ENCODE measurements at places on chromosomes 2 and 18. TPM values are rescaled to one million over a fixed set of nuclear protein-coding genes. Genes with fewer than 3 reads are reported as not detected.

The CACNB4 gene
- total RNA-seq: 0.21 TPM

The SOWAHC gene
- total RNA-seq: 0.25 TPM

The CNGA3 gene
- total RNA-seq: not detected

The DYNAP gene
- total RNA-seq: not detected

The TMEM17 gene
- total RNA-seq: not detected

GRCh38 chr2:26245231-26245732, 543 bp downstream of the HADHB start:
- peak overlapping the region; percentile 100 for H3K27ac ChIP-seq
- peaks cover 5% of the 10 kb centered on the region for H3K36me3 ChIP-seq
- no peaks in the 10 kb centered on the region for H3K27me3 ChIP-seq
- DNase-seq: peak; percentile 50
- H3K4me3 ChIP-seq: peak overlapping the region; percentile 95
- peaks cover 47% of the 10 kb centered on the region for H3K4me1 ChIP-seq

DNA sequence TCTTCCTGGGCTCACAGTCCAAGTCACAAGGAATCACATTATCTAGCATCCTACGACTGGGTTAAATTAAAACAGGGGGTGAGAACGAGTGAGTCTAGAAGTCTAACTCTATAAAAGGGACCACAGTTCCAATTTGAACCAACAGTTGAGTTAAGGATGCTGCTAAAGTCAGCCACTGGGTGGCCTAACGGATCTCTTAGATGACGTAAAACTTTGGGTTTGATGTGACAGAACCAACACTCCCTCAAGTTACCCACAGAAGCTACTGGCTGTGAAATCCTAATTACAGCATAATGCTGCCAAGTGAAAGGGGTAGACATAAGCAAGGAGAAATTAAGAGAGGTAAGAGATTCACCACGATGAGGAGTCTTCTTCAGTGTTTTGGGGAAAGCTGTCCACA, 32.7 kb upstream of the RUFY4 start:
- no peak overlapping the region for H3K4me3 ChIP-seq
- DNase-seq: no peak
- H3K36me3 ChIP-seq: peaks cover 14% of the 10 kb centered on the region
- H3K4me1 ChIP-seq: peaks cover 56% of the 10 kb centered on the region
- H3K27ac ChIP-seq: peak overlapping the region; percentile 78

GRCh38 chr18:76937597-76937996, 115.2 kb downstream of the ZNF236 start:
- H3K36me3 ChIP-seq: peaks cover 20% of the 10 kb centered on the region
- H3K4me3 ChIP-seq: no peak overlapping the region
- peaks cover 3% of the 10 kb centered on the region for H3K4me1 ChIP-seq
- no peaks in the 10 kb centered on the region for H3K27me3 ChIP-seq
- no peak for DNase-seq

DNA sequence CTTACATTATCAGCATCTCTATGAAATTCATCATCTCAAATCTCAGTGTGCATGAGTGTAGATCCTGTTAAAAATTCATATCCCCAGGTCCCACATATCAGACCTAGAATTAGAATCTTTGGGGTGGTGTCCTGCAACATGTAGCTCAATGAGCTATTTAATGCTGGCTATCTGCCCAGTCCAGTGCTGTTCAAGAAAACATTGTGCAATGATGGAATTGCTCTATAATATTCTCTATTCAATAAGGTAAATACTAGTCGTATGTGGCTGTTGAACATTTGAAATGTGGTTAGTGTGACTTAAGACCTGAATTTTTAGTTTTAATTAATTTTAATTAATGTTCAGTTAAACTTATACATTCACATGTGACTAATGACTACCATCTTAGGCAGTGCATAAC, 127.4 kb downstream of the NOL4 start:
- no peaks in the 10 kb centered on the region for H3K27me3 ChIP-seq
- no peak for DNase-seq
- H3K27ac ChIP-seq: no peak overlapping the region

DNA sequence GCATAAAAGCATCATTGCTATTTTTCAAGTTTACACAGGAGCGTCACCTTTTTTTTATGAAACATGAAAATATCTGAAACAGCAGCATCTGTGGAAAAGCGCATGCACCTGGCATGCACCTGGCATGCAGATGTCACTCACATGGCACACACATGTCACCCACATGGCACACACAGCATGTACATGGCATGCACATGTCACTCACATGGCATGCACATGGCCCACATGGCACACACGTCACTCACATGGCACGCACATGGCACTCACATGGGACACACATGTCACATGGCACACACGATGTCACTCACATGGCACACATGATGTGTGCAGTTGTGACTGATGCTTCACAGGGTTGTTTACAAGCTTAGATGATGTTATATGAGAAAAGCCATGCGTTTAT, 188.0 kb downstream of the ZNF407 start:
- H3K27ac ChIP-seq: no peak overlapping the region
- no peaks in the 10 kb centered on the region for H3K4me1 ChIP-seq
- H3K4me3 ChIP-seq: no peak overlapping the region

DNA sequence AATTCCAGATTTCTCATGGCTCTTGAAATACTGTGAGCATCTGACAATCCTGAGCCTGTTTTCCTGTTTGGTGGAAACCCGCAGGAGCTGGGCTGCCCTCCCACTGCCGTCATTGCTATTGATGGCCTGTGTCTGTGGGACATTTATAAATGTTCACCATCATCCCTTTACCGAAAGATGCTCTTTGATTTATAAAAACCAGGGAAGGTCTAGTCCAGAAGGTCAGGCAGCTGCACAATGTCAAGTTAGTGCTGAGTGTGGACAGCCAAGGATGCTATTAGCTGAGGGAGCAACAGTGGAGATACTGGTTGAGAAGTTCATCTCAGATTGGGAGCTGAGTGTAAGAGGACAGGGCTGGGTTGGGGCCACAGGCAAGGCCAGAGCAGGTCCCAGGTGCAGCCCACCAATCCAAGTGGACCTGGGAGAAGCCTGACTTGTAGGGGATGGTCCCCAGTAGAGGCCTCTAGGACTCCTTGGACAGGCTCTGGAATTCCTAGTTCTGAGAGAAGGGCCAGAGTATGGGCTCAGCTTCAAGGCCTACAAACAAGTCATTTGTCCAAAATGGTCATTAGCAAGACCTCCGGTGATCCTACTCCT, 55.1 kb downstream of the COPS8 start:
- DNase-seq: no peak
- H3K4me1 ChIP-seq: no peaks in the 10 kb centered on the region
- no peak overlapping the region for H3K27ac ChIP-seq
- H3K4me3 ChIP-seq: no peak overlapping the region
- no peaks in the 10 kb centered on the region for H3K36me3 ChIP-seq

- no peaks in the 10 kb centered on the region for H3K36me3 ChIP-seq
- H3K27me3 ChIP-seq: peaks cover 2% of the 10 kb centered on the region
- no peaks in the 10 kb centered on the region for H3K4me1 ChIP-seq
- no peak overlapping the region for H3K4me3 ChIP-seq
- DNase-seq: peak; percentile 34
- no peak overlapping the region for H3K27ac ChIP-seq
Measured at GRCh38 chr2:206392118-206392517, 51.2 kb upstream of the ADAM23 start.

GRCh38 chr2:207248702-207249377, 83.1 kb upstream of the KLF7 start:
- no peak for DNase-seq
- H3K27me3 ChIP-seq: no peaks in the 10 kb centered on the region
- H3K4me1 ChIP-seq: peaks cover 13% of the 10 kb centered on the region
- no peak overlapping the region for H3K27ac ChIP-seq

- DNase-seq: no peak
- H3K27ac ChIP-seq: no peak overlapping the region
- H3K4me1 ChIP-seq: no peaks in the 10 kb centered on the region
- H3K36me3 ChIP-seq: no peaks in the 10 kb centered on the region
Measured at GRCh38 chr2:187658952-187659525, 104.8 kb upstream of the TFPI start.

DNA sequence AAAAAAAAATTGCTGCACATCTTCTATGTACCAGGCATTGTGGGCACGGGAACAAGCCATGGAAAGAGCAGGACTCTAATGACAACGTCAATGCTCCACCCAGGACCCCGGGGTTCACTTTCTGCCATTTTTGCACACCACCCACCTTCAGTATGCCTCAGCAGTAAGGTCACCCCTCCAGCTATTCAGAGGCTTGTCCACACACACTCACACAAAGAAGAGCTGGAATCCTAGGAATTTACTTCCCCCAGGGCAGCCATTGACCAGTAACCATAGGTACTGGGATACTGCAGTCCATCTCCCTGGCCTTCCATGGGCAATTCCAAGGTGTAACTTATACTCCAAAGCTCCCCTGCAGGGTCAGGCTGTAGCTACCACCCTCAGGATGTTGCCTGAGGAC, 170.8 kb downstream of the SUCLG1 start:
- no peaks in the 10 kb centered on the region for H3K4me1 ChIP-seq
- DNase-seq: no peak
- H3K27me3 ChIP-seq: peaks cover 2% of the 10 kb centered on the region
- no peak overlapping the region for H3K4me3 ChIP-seq
